T-cell (primary cell): ENCODE measurements at places on chromosomes 1 and 21. TPM values are rescaled to one million over a fixed set of nuclear protein-coding genes. Genes with fewer than 3 reads are reported as not detected.

GRCh38 chr1:31796707-31797106 is 19.1 kb downstream of the SPOCD1 start:
- H3K4me3 ChIP-seq = no peak overlapping the region
- peaks cover 43% of the 10 kb centered on the region for H3K27me3 ChIP-seq
- H3K36me3 ChIP-seq = no peaks in the 10 kb centered on the region
- no peak for DNase-seq
- no peaks in the 10 kb centered on the region for H3K4me1 ChIP-seq

DNA sequence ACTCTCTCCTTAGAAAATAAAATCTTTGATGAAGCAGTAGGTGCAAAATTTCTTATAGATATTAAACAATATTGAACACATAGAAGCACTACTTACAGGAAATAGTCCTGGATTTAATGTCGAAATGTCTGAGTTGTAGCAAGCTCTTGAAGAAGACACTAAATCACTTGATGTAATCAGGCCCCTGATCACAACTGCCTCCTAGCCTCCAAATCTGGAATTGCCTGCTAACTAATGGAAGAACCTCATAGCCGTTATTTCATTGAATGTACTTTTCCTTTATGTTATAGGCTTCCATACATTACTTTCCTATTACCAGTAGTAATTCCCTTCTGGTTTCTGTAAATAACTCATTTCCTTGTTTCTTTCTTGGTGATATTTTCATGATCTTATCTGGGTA is 675.7 kb upstream of the CHRM3 start:
- no peak for DNase-seq
- no peak overlapping the region for H3K4me3 ChIP-seq
- H3K36me3 ChIP-seq = no peaks in the 10 kb centered on the region
- H3K27ac ChIP-seq = no peak overlapping the region
- no peaks in the 10 kb centered on the region for H3K4me1 ChIP-seq

DNA sequence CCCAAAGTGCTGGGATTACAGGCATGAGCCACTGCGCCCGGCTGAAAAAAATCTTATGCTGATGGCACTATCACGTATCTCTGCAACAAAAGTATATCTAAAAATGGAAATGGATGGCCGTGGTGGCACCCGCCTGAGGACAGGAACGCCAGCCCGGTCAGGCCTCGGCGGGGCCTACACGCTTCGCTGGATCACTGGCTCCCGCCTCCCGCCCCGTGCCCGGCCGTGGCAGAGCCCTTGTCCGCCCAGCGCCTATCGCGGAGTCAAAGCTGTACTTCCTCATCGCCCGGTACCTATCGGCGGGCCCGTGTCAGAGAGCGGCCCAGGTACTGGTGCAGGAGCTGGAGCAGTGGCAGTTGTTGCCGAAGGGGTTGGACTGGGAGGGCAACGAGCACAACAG is 28.8 kb upstream of the PDPN start:
- no peaks in the 10 kb centered on the region for H3K27me3 ChIP-seq
- H3K4me1 ChIP-seq = no peaks in the 10 kb centered on the region
- no peak for DNase-seq

DNA sequence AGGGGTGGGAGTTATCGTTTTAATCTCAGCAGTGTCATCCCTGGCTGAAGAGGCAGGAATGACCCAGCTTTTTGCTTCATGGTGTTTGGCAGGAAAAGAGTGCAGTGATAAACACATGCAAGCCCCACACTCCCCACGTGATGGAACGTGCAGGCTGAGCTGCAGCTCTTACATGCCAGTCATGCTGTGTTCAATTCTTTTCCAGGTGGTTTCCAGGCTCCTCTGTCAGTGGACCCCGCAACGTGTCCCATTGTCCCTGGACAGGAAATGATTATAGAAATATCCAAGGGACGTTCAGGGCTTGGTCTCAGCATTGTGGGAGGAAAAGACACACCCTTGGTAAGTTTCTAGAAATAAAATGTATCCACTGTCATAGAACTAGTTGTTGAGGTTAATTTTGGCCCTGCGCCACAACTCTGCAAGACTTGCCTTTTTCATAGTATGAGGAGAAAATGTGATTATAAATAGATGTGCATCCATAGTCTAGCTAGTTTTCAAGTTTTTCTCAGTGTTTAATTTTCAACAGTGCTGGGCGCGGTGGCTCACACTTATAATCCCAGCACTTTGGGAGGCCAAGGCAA is 110.2 kb upstream of the L1TD1 start:
- no peak overlapping the region for H3K4me3 ChIP-seq
- no peak overlapping the region for H3K27ac ChIP-seq
- peaks cover 4% of the 10 kb centered on the region for H3K36me3 ChIP-seq
- no peaks in the 10 kb centered on the region for H3K4me1 ChIP-seq
- DNase-seq = no peak

- H3K27me3 ChIP-seq = no peaks in the 10 kb centered on the region
- H3K27ac ChIP-seq = no peak overlapping the region
- no peaks in the 10 kb centered on the region for H3K36me3 ChIP-seq
- no peaks in the 10 kb centered on the region for H3K4me1 ChIP-seq
- no peak overlapping the region for H3K4me3 ChIP-seq
Measured at GRCh38 chr1:90340606-90341005, 345.7 kb downstream of the ZNF326 start.

DNA sequence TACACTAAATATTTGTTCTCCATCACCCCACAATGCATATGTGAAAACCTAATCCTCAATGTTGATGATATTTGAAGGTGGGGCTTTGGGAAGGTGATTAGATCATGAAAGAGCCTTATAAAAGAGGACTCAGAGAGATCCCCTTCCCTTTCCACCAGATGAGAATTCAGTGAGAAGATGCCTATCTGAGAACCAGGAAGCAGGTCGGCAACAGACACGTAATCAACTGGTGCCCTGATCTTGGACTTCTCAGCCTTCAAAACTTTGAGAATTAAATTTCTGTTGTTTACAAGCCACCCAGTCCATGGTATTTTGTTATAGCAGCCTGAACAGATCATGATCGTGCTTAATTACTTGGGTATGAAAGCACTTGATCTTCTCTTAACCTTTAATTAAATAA is 329.4 kb downstream of the KCNT2 start:
- DNase-seq = no peak
- H3K27ac ChIP-seq = no peak overlapping the region

DNA sequence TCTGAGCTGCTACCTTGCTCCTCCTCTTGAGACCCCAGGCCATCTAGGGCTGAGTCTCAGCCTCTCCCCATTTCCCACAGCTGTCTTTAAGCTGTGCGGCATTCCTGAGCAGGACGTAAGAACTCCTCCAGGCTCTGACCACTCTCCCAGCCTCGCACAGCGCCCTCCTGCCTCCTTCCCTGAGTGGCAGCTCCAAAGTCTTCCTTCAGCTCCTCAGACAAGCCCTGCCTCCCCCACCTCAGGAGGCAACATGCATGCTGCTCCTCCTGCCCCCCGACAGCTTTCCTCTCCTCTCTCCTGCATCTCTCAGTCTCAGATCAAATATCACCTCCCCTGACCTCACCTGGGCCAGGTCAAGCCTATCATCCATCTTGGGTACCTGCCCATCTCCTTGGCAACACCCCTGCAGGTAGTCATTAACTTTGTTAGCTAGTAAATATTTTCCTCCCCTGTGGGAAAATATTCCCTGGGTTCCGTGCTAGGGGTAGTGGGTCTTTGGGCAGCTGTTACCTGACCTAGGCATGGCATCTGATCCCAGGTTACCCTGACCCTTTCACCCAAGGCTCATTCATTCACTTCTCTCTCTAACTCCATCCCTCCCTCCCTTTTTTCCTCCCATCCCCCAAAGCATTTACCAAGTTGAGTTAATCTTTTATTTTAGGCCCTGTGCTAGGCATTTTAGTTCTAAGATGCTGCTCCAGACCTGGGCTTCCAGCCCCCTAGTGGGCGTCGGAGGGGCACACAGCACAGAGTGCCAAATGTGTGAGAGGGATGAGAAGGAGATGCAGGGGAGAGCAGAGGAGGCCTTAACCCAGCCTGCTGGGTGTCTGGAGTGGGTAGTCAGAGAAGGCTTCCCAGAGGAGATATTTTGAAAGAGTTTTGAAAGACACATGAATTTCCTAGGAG is 419.9 kb downstream of the PTPRU start:
- peaks cover 17% of the 10 kb centered on the region for H3K27me3 ChIP-seq
- no peak overlapping the region for H3K27ac ChIP-seq
- H3K4me3 ChIP-seq = no peak overlapping the region

- no peak for DNase-seq
- H3K4me3 ChIP-seq = no peak overlapping the region
- peaks cover 58% of the 10 kb centered on the region for H3K36me3 ChIP-seq
- H3K4me1 ChIP-seq = peaks cover 16% of the 10 kb centered on the region
- no peak overlapping the region for H3K27ac ChIP-seq
- no peaks in the 10 kb centered on the region for H3K27me3 ChIP-seq
Measured at GRCh38 chr1:203686091-203686632, 59.5 kb downstream of the ATP2B4 start.

DNA sequence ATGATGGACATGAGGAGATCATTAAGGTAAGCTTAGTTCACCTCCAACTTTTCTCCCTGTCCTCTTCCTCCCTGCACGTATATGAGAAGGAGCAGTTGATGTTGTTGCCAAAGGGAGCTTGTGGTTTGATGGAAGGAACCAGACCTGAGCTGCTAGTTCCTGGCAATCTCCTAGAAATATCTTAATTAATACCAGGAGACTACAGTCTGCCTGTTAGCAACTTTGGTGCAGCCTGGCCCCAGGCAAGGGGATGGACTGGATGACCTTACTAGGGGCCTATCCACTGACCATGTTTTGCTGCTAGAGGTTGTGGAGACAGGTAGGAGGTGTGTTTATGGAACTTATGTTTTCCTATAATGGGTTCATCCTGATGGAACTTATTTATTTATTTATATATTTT is 22.6 kb downstream of the TUFT1 start:
- H3K27ac ChIP-seq = no peak overlapping the region
- H3K4me3 ChIP-seq = no peak overlapping the region
- no peaks in the 10 kb centered on the region for H3K36me3 ChIP-seq
- no peaks in the 10 kb centered on the region for H3K4me1 ChIP-seq

DNA sequence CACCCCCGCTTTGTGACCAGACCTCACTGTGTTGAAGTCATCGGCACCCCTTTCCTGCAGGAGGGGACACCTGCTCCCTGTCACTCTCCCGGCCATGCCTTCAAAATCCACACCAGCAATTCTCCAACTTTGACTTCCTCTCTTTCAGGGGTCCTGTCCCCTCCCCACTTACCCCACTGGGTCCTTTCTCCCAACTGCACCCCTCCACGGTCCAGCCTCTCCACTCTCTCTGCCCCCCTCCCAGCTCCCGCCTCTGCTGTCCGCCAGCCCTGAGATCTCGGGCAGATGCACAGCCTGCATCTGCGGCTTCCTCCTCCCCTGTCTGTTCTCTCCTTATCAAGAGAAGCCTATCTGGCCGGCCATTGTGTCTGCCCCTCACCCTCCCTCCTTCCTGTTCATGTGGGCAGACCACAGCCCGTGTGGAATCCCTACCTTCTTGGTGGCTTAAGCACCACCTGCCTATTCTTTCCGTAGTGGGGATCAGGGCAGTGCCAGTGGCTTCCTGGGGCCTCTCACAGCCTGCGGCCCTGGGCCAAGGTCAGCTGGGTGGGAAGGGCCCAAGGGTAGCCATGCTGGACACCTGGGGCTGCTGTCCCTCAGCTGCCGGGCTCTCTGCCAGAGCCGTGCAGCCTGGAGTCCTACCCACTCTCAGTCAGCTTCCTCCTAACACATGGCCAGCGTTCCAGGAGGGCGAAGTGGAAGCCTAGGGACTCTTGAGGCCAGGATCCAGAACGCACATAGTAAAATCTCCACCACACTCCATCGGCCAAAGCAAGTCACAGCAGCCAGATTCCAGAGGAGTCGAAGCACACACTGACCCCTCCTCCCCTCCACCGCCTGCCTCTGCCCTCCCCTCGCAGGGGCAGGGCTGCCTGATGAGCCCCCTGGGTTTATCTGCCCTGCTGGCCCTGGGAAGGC is 5.1 kb upstream of the HES4 start:
- H3K36me3 ChIP-seq = no peaks in the 10 kb centered on the region
- H3K27ac ChIP-seq = no peak overlapping the region
- no peak for DNase-seq
- no peak overlapping the region for H3K4me3 ChIP-seq
- H3K27me3 ChIP-seq = peaks cover 68% of the 10 kb centered on the region

DNA sequence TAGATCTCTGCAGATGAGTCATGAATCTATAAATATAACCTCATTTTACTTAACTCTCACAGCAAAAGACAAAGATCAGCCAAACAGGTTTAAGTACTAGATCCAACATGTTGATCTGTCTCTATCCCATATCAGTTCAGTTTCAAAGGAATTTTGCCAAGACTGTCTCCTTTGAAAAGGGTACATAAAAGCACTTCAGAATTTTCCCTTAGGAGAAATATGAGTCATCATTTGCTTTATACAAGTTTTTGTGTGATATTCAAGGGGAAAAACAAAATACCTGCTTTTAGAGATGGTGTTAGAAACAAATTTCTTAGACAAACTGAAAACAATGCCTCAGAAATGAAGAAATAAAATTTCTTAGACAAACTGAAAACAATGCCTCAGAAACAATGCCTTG is 73.5 kb upstream of the LRRC7 start:
- no peak overlapping the region for H3K4me3 ChIP-seq
- H3K27ac ChIP-seq = no peak overlapping the region
- no peak for DNase-seq
- no peaks in the 10 kb centered on the region for H3K27me3 ChIP-seq
- H3K36me3 ChIP-seq = no peaks in the 10 kb centered on the region

- H3K4me3 ChIP-seq = no peak overlapping the region
- no peaks in the 10 kb centered on the region for H3K36me3 ChIP-seq
- peaks cover 7% of the 10 kb centered on the region for H3K4me1 ChIP-seq
- H3K27ac ChIP-seq = no peak overlapping the region
- no peaks in the 10 kb centered on the region for H3K27me3 ChIP-seq
Measured at GRCh38 chr1:48093696-48094528, 96.7 kb upstream of the TRABD2B start.

DNA sequence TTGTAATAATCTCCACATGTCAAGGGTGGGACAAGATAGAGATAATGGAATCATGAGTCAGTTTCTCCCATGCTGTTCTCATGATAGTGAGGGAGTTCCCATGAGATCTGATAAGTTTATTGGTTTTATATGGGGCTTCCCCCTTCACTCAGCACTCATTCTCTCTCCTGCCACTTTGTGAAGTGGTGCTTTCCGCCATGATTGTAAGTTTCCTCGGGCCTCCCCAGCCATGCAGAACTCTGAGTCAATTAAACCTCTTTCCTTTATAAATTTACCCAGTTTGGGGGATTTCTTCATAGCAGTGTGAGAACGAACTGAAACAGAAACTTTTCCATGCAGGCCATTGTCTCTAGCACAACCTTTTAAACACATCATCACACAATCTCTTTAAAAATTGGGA is 221.5 kb upstream of the BRINP3 start:
- H3K4me3 ChIP-seq = no peak overlapping the region
- H3K27me3 ChIP-seq = no peaks in the 10 kb centered on the region
- no peaks in the 10 kb centered on the region for H3K4me1 ChIP-seq

GRCh38 chr1:202361701-202362100 is 13.2 kb downstream of the PPP1R12B start:
- H3K36me3 ChIP-seq = no peaks in the 10 kb centered on the region
- H3K27me3 ChIP-seq = no peaks in the 10 kb centered on the region

Gene HAO2
- total RNA-seq = not detected

Gene XKR8
- total RNA-seq = 18.3 TPM

Gene MROH9
- not detected for total RNA-seq

Gene NCF2
- 6.9 TPM for total RNA-seq

Gene UBL4B
- total RNA-seq = not detected

Gene ANKRD45
- total RNA-seq = not detected

Gene CRNN
- total RNA-seq = not detected

Gene CD1B
- total RNA-seq = not detected

Gene FCRL2
- total RNA-seq = 1.6 TPM
